K562 (cell line): ENCODE measurements at places on chromosomes 6 and 20.

DNA sequence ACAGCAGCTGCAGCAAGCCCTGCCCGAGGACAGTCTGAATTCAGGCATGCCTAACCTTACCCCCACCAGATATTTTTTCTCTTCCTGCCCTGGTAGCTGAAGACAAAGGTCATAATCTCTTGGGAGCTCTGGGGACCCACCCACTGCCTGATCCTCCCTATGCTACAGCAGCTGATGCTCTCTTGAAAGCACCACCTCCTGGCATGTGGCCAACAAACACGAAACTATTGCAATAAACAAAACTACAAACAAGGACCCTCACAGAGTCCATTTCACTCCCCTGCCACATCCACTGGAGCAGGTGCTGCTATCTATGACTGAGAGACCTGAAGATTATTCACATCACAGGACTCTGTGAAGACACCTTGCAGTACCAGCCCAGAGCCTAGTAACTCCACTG lies 238.5 kb upstream of the HS3ST5 start:
- DNase-seq = no peak

DNA sequence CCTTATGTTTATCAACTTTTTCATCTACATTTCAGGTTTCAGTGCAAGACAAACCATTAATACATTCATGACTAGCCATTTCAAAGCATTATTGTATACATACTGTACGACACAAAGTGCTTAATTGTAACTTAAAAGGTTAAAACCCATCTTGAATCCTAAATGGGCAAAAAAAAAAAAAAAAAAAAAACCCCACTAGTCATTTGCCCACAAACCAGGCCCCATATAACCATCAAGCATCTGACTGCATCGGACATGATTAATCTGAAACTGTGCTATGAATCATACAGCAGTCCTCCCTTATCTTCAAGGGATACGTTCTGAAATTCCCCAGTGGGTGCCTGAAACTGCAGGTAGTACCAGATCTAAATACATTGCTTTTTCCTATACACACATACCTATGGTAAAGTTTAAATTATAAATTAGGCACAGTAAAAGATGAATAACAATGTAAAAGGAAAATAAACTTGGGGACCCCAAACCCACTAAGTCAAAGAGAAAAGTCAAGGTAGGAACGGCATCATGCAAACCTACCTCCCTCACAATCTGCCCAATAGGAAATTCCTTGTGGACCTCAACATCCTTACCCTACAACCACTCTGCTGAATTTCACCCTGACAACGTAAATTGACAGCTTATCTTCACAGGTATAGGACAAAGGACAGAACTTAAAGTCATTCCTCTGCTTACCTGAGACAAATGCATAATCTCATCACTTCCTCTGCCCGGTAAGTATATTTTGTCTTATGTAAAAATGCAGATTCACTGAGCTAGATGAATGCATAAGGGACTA lies 14.3 kb downstream of the B4GALT5 start:
- peak; percentile 49 for DNase-seq

GRCh38 chr6:72245565-72245964 lies 359.2 kb downstream of the RIMS1 start:
- DNase-seq = no peak

- no peak for DNase-seq
These were observed 47.6 kb upstream of the MYLIP start for GRCh38 chr6:16081326-16081725.
